ENCODE measurements at places on chromosomes 7 and 10. TPM values are rescaled to one million over a fixed set of nuclear protein-coding genes. Genes with fewer than 3 reads are reported as not detected.

EIF5AL1 gene
- 0.49 TPM for total RNA-seq

ZP3 gene
- total RNA-seq, result 2.3 TPM

ADIRF gene
- total RNA-seq, result 24.4 TPM

GPNMB gene
- total RNA-seq, result 284 TPM

ITGA8 gene
- 92.0 TPM for total RNA-seq

MRLN gene
- total RNA-seq, result not detected

FKBP6 gene
- not detected for total RNA-seq

GIMAP6 gene
- total RNA-seq, result 0.16 TPM

ZMYND11 gene
- total RNA-seq, result 57.6 TPM

ACTL6B gene
- total RNA-seq, result not detected

SLC18A3 gene
- not detected for total RNA-seq

CYP3A5 gene
- total RNA-seq, result 0.32 TPM

Data from hair follicle dermal papilla cell (primary cell).